ENCODE measurements at places on chromosomes 5 and 9.

GRCh38 chr5:132026516-132027008, 15.1 kb upstream of the ACSL6 start:
- no peak for DNase-seq

- DNase-seq: peak; percentile 91
These were observed 162.0 kb downstream of the C9orf50 start for GRCh38 chr9:129458663-129459546.

DNA sequence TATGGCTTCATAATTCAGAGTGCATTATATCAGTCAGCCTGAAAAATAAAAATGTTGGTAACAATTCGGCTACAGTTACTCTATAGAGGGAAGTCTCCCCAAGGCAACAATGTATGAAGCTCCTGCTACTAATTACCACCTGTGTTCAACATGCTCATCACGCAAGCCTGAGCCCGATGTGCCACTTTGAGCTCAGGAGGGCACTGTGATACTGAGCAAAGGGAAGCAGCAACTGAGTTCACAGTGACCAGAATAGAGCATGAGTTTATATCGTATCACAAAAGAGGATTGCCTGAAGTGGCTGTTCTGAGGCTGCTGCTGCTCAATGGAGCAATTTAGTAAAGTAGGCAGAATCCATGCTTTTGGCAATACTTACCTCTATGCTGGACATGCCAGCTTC, 202.0 kb upstream of the HAPLN1 start:
- no peak for DNase-seq

- DNase-seq: no peak
These were observed 81.8 kb downstream of the FBXW11 start for GRCh38 chr5:171924493-171925122.

- no peak for DNase-seq
These were observed 483 bp downstream of the G3BP1 start for GRCh38 chr5:151772029-151772845.

- no peak for DNase-seq
These were observed 289.9 kb upstream of the SMC2 start for GRCh38 chr9:103804077-103804735.

GRCh38 chr5:55908804-55909203, 57.6 kb downstream of the IL31RA start:
- no peak for DNase-seq

DNA sequence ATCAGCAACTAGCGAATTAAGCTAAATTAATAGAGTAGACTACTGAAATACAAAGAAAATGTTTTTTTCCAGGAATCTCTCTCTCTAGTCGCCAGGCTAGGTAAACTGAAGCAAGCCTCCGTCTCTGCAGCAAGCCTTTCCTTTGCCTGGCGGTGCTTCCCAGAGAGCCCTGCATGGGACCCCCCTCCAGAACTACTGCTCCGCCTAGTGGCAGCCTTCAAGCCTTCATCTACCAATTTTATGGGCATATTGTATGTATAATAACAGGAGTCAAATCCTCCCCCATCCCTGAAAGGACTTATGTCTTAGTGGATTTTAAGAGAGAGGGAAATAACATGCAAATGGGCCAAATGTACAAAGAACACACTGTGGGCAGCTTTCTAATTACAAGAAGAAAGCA, 241.9 kb downstream of the SAXO1 start:
- no peak for DNase-seq

Data from DMS 273 treated with DMSO at 0.1 percent for 48 hours (cell line).